Fibroblast of the conjunctiva (primary cell): ENCODE measurements at places on chromosomes 12 and 14.

DNA sequence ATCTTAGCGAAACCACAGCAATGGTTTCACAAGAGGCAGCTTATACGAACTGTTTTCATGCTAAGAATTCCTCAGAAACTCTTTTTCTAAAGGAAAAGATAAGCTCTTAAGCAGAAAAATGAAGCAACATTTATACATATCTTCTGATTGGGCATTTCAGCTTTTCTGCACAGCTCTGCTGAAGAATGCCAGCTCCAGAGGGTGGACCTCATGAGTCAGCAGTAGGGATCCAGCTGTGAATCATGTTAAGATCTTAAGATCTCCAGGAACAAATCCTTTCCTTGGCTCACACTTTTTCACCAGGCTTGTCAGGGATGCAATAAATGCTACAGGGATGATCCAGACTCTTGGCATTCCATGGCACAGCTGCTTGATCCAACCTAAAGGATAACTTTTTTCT, 477.1 kb upstream of the CCDC196 start:
- peak; percentile 60 for DNase-seq

- DNase-seq, result no peak
These were observed 17.7 kb downstream of the NAA30 start for GRCh38 chr14:57408037-57408436.

- DNase-seq, result no peak
These were observed 10.6 kb downstream of the GRIP1 start for GRCh38 chr12:66668311-66668710.

DNA sequence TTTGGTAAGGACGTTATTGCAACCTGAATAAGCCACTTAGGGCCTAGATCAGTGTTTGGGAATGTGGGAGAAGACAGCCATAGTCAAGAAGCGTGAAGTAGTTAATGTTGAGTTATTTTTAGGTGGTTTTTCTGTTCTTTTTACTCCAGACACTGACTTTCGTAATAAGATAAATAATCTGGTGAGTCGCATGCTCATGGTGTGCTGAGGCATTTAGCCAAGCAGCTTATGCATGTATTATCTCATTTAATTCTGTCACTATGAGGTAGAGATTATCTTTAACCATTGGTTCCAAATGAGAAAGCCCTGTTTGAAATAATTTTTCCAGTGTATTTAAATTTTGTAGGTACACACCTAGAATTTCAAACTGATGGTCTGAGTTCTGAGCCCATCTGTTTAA, 67.3 kb downstream of the RCOR1 start:
- no peak for DNase-seq

GRCh38 chr12:128914908-128915563, 61.8 kb downstream of the GLT1D1 start:
- DNase-seq, result no peak

GRCh38 chr12:110284597-110284996, 3.5 kb downstream of the ATP2A2 start:
- DNase-seq, result no peak

- peak; percentile 69 for DNase-seq
These were observed 27.0 kb upstream of the EEA1 start for GRCh38 chr12:92955997-92956663.

- no peak for DNase-seq
These were observed 50.8 kb upstream of the AP4S1 start for GRCh38 chr14:30974628-30975027.

GRCh38 chr12:4939418-4940023, 29.8 kb downstream of the KCNA1 start:
- no peak for DNase-seq

DNA sequence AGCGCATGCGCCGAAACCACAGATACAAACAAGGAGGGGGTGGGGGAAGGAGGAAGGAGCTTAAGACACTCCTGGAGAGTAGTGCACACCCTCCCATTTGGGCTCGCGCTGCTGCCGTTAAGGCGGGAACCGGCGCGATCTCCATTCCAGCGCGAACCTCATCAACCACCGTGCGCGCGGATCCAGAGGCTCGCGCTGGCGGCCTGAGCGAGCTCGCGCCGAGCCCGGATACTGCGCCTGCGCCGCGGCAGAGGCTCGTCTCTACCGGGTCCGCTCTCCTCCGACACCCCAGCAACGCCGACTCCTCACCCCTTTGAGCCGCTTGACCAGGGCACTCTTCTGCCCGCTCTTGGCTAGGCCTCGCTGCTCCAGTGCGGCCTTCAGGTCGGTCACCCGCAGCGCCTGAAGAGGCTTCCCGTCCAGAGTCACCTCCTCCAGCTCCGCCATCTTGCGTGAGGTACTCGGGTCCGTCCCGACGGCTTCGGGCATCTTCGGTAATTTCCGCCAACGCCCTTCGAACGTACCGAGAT, at the start of gene ACIN1:
TSS of gene ACIN1 (minus strand) at position 471 of the 530 bp plus-strand sequence. CDS start at position 447, 24 bp downstream.
- peak; percentile 88 for DNase-seq

GRCh38 chr12:95198914-95199313, 18.4 kb downstream of the FGD6 start:
- no peak for DNase-seq

DNA sequence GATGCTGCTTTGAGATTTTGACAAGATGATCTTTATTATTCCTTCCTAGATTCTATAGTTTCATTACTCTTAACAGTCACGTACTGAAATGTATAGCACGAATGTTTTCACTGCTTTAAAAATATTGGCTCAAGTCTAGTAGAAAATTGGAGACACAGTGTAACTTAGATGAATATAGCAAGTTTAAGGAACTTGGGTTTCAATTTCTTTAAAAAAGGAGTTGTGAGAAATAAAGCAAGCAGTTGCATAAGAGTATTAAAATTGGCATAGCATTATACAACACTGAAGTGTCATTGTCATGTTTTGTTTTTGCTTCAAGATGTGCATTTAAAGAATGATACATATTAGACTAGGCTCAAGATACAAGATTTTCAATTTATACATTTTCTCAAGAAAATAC, 624.8 kb upstream of the NOVA1 start:
- no peak for DNase-seq

DNA sequence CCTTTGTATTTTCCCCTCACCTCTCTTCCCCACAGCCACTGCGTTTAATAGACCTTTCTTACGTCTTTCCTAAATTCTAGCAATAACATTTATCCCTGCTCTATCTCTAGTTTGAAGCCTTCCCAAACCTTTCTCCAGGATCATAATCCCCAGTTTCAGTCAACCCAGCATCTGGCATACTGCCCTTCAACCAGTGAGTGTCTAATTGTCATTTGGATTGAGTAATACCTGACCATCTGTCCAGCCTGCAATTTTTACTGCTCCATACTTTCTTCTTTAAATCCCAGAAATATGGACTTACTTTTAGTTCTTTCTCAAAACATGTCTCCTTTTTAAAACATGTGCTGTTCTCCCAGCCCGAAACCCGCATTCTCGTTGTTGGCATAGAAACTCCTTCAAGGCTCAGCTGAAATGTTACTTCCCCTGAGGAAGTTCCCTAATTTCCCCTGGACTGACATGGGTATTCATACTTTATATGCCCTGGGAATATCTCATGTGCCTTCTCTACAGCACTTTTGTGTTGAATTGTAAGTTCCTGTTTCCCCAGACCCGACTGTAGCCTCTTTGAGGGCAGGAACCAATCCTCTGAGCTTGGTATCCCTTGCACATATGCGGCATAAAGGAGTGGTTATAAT, 65.1 kb upstream of the ETV6 start:
- no peak for DNase-seq
